ENCODE measurements at places on chromosomes 1 and 21.

- no peak for DNase-seq
Measured at GRCh38 chr1:232561381-232561780, 68.6 kb downstream of the SIPA1L2 start.

- DNase-seq: peak; percentile 45
Measured at GRCh38 chr1:226738421-226738994, 574 bp downstream of the ITPKB start.

GRCh38 chr1:22041505-22041904, 11.0 kb upstream of the CDC42 start:
- no peak for DNase-seq

DNA sequence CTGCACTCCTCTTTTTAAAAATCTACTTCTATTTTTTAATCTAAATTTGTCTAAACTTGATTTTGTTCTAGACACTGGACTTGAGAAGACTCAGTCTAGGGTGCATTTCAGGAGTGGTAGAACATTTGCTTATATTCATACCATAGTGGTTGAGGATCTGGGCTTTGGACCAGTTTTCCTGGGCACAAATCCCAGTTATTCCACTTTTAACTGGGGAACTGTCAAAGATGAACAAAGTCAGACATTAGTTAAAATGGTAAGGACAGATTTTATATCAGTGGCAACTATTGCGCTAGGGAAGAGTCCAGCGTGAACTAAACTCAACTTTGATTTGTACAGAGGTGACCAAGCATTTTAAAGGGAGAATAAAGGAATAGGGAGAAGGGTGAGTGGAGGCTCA, 102.4 kb downstream of the FMN2 start:
- no peak for DNase-seq

- DNase-seq: no peak
Measured at GRCh38 chr1:158013840-158014730, 20.6 kb downstream of the KIRREL1 start.

GRCh38 chr1:226650236-226650841, 88.7 kb downstream of the ITPKB start:
- peak; percentile 96 for DNase-seq

DNA sequence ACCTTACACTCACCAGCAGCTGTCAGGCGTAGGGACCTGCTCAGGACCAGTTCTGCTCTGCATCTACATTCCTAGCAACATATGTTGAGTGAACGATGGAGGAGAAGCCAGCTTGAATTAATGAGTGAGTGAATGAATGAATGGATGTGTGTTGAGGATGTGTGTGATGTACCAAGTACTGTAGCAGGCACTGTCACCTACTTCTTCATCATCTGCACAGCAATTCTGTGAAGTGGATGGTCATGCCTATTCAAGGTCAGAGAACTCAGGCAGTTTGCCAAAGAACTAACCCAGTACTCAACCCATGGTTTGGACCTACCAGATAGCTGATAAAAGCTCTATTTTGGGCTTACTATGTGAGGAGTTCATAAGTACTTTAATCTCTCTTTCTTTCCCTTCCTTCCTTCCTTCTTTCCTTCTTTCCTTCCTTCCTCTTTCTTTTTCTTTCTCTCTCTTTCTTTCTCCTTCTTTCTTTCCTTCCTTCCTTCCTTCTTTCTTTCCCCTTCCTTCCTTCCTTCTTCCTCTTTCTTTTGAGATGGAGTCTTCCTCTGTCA, 56.9 kb downstream of the ATP1A1 start:
- DNase-seq: no peak

GRCh38 chr1:208100106-208100505, 144.1 kb downstream of the PLXNA2 start:
- DNase-seq: no peak

DNA sequence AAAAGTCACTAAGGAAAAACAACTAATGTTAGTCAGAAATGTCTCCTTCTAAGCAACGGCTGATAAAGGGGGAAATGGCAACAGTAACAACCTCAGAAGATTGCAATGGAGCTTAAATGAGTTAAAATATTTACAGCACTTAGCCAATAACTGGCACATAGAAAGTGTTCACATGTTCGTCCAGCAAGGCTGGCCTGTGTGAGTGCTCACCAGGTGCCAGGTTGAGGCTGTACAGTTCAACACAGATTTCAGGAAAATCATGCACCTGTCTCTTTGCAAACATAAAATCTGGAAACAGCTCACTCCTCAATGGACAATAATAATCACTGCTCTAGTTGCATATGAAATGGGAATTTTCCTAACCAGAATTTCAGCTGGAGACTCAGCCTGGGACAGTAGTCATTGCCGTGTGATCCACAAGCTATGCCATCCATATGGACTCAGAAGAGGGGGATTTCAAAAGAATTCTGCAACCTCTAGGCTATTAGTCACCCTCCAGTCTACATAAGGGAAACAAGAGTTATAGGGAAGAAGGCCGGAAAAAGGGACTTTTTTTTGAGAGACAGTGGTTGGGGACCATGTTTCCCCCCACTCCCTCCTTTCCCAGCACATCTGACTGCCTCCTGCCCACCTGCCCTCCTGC, 68.6 kb downstream of the SYDE2 start:
- DNase-seq: peak; percentile 62
